Cardiac muscle cell (in vitro differentiated cells and primary cell): ENCODE measurements at places on chromosomes 6 and 20. TPM values are rescaled to one million over a fixed set of nuclear protein-coding genes. Genes with fewer than 3 reads are reported as not detected.

C2 gene
- 0.48 and 1.5 TPM in 2 replicates for polyA plus RNA-seq

ELOVL4 gene
- polyA plus RNA-seq: 12.2 and 12.9 TPM in 2 replicates

C6orf141 gene
- 0.67 and 0.98 TPM in 2 replicates for polyA plus RNA-seq

PAX1 gene
- polyA plus RNA-seq: not detected in 2 replicates

SPATA25 gene
- polyA plus RNA-seq: 6.6 and 7.4 TPM in 2 replicates

NHSL1 gene
- polyA plus RNA-seq: 6.0 and 6.6 TPM in 2 replicates

RNF144B gene
- polyA plus RNA-seq: 0.48 and 0.60 TPM in 2 replicates

MPC1 gene
- 67.2 and 122 TPM in 2 replicates for polyA plus RNA-seq

STK38 gene
- polyA plus RNA-seq: 22.5 and 35.3 TPM in 2 replicates

TFAP2D gene
- not detected in 2 replicates for polyA plus RNA-seq

LHFPL5 gene
- polyA plus RNA-seq: not detected in 2 replicates
